GM23338 (cell line): ENCODE measurements at places on chromosomes 2 and 18. TPM values are rescaled to one million over a fixed set of nuclear protein-coding genes. Genes with fewer than 3 reads are reported as not detected.

Gene NGEF
- total RNA-seq, result 4.2 and 5.4 TPM in 2 replicates

Gene EVX2
- total RNA-seq, result 0.03 and 0.04 TPM in 2 replicates

Gene RFTN2
- 0.42 and 1.0 TPM in 2 replicates for total RNA-seq

Gene SERPINB7
- total RNA-seq, result not detected in 2 replicates

Gene TMEM200C
- 4.5 and 6.1 TPM in 2 replicates for total RNA-seq

Gene MARCHF4
- total RNA-seq, result 1.1 and 1.2 TPM in 2 replicates

Gene HPCAL1
- 14.8 and 25.4 TPM in 2 replicates for total RNA-seq

Gene IL36RN
- not detected in 2 replicates for total RNA-seq

GRCh38 chr2:33058716-33059470, 112.1 kb downstream of the LTBP1 start:
- no peak overlapping the region for H3K27ac ChIP-seq
- H3K36me3 ChIP-seq, result no peaks in the 10 kb centered on the region
- DNase-seq, result no peak
- peaks cover 10% of the 10 kb centered on the region; the same call in 1 of the 2 replicates for H3K4me1 ChIP-seq
- no peak overlapping the region for H3K4me3 ChIP-seq

- no peak overlapping the region for H3K4me3 ChIP-seq
- no peaks in the 10 kb centered on the region for H3K36me3 ChIP-seq
- no peak overlapping the region for H3K27ac ChIP-seq
Observed at GRCh38 chr2:69979902-69980807, 18.7 kb upstream of the ASPRV1 start.

GRCh38 chr2:187187519-187187918, 260.5 kb downstream of the CALCRL start:
- H3K4me1 ChIP-seq, result no peaks in the 10 kb centered on the region
- no peaks in the 10 kb centered on the region for H3K36me3 ChIP-seq
- H3K4me3 ChIP-seq, result no peak overlapping the region
- H3K27me3 ChIP-seq, result no peaks in the 10 kb centered on the region

DNA sequence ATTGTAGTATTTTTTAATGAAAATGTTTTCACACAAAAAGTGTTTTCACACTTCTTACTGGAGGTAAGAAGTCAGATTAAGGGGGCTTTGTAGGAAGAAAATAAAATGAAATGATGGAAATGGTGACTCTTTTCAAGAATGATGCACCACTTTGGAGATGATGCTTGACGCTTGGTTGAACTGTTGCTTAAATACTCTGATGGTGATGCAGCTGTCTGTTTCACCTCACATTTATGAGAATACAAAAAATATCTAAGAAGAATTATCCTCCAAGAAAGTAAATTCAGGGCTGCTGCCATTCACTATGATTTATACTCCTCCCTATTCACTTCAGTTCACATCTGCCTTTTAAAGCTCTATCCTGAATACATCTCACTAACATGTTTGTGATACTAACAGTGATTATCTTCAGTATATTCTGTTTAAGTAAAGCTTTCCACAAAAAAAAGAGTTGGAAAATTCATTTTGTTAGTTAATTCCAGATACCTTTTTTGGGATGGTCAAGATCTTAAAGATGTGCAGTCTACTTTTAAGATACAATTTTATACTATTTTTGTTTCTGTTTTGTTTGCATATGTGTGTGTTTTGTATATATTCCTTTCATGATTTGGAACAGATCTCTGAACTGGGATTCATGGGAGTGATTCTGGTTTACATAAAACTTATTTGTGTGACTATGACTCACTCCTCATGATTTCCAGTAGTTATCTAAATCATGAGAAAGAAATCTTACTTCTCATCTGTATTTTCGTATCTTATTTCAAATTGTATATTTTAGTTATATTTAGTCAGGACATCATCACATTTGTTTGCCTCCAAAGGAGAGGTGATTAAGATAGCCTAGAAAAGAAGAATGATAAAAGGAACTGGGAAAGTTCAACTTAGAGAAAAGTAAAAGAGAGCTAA, 53.1 kb downstream of the SLC39A10 start:
- H3K4me1 ChIP-seq, result peaks cover 15% of the 10 kb centered on the region; the same call in 1 of the 2 replicates
- no peak overlapping the region for H3K27ac ChIP-seq
- DNase-seq, result no peak
- H3K27me3 ChIP-seq, result no peaks in the 10 kb centered on the region

- H3K4me1 ChIP-seq, result no peaks in the 10 kb centered on the region
- H3K4me3 ChIP-seq, result no peak overlapping the region
- no peak for DNase-seq
- H3K27me3 ChIP-seq, result no peaks in the 10 kb centered on the region
- no peaks in the 10 kb centered on the region for H3K36me3 ChIP-seq
Observed at GRCh38 chr2:239855863-239856587, 169.1 kb downstream of the NDUFA10 start.

GRCh38 chr18:54607213-54608027, 16.4 kb downstream of the DYNAP start:
- peak; percentile 86 for DNase-seq
- H3K4me3 ChIP-seq, result peak overlapping the region; percentile 5; the same call in 1 of the 2 replicates
- peaks cover 29% of the 10 kb centered on the region for H3K4me1 ChIP-seq
- no peaks in the 10 kb centered on the region for H3K36me3 ChIP-seq
- H3K27ac ChIP-seq, result peak overlapping the region; percentile 91

DNA sequence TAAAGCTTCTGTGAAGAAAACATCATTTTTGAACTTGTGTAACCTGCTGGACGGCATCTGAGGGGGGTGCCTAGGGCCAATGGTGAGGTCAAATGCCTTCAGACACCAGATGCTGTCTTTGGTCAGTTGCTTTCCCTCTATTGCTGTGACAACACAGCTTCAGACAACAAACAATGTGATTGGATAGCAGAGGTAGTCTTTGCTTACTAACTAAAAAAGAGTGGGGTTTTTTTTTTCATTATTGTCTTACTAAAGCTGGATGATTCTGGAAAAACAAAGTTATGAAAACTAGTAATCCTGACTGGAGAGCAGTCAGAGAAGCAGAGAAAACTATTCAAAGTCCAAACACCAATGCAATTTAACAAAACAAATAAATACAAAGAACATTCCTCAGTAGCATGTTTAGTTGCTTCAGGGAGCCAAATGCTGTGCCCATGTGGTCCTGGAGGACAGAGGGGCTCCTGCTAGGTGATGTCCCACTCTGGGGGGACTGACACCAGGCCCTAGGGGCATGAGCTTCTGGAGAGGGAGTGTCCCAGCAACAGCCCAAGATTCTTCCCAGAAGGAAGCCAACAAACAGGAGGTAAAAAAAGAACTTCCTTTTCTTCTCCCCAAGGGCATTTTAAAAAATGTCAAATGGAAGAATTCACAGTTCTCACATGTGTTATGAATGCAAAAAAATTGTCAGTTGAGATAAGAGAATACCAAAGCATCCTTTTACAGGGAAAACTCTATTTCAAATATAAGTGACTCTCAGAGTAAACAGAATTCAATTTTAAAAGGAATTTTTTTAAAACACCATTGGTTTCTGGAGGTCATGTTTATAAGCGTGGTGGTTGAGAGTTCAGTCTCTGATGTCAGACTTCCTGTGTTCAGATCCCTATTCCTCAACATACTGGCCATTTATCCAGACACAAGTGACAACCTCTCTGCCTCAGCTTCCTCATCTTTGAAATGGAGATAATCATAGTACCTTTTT, 181.1 kb upstream of the PGAP1 start:
- H3K27me3 ChIP-seq, result no peaks in the 10 kb centered on the region
- no peaks in the 10 kb centered on the region for H3K4me1 ChIP-seq
- no peaks in the 10 kb centered on the region for H3K36me3 ChIP-seq
- DNase-seq, result peak; percentile 40
- no peak overlapping the region for H3K4me3 ChIP-seq

GRCh38 chr2:217555081-217555876, 447.5 kb downstream of the TNS1 start:
- no peak overlapping the region for H3K27ac ChIP-seq
- H3K4me1 ChIP-seq, result peaks cover 23% of the 10 kb centered on the region
- H3K4me3 ChIP-seq, result no peak overlapping the region

DNA sequence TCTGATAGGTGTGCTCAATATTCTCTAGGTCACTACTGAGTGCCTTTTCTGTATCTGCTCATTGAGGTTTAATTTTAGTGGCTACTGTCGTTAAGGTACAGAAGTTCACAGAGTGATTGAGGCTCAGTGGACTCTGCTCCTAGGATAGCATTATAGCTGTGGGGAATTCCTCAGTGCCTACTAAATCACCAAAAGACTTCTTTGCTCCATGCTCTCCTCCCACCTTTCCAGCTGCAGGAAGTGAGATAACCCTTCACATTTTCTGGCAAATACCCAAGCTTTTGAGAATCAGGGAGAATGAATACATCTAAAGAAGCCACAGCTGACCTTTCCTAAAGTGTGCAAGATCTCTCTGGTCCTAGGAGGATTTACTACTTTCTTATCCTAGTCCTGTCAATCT, 95.2 kb upstream of the FSIP2 start:
- H3K27ac ChIP-seq, result no peak overlapping the region
- H3K27me3 ChIP-seq, result no peaks in the 10 kb centered on the region
- H3K4me1 ChIP-seq, result peaks cover 10% of the 10 kb centered on the region; the same call in 1 of the 2 replicates
- DNase-seq, result no peak
- no peaks in the 10 kb centered on the region for H3K36me3 ChIP-seq

- H3K27me3 ChIP-seq, result no peaks in the 10 kb centered on the region
- H3K4me1 ChIP-seq, result no peaks in the 10 kb centered on the region
- no peaks in the 10 kb centered on the region for H3K36me3 ChIP-seq
- H3K4me3 ChIP-seq, result no peak overlapping the region
- DNase-seq, result no peak
- no peak overlapping the region for H3K27ac ChIP-seq
Observed at GRCh38 chr2:235940330-235940729, 227.9 kb downstream of the GBX2 start.

DNA sequence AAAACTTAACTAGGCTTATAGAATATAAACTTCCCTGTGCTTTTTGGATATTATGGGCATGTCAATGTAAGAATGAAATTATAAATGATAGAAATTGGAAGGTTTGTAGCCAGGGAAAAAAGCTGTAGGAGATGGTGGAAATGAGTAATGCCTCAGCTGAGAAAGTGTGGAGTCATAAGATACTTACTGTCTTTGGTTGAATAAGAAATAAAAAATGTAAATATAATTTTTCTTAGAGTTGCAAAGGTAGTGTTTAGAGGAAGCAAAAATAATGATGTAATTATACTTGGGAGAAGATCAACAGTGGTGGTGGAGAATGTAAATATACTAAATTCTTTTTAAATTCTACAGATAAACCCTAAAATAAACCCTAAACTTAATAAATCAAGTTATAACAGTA, 26.2 kb upstream of the RND3 start:
- H3K36me3 ChIP-seq, result no peaks in the 10 kb centered on the region
- no peaks in the 10 kb centered on the region for H3K27me3 ChIP-seq
- no peak overlapping the region for H3K27ac ChIP-seq
- no peaks in the 10 kb centered on the region for H3K4me1 ChIP-seq
- no peak overlapping the region for H3K4me3 ChIP-seq
- no peak for DNase-seq

DNA sequence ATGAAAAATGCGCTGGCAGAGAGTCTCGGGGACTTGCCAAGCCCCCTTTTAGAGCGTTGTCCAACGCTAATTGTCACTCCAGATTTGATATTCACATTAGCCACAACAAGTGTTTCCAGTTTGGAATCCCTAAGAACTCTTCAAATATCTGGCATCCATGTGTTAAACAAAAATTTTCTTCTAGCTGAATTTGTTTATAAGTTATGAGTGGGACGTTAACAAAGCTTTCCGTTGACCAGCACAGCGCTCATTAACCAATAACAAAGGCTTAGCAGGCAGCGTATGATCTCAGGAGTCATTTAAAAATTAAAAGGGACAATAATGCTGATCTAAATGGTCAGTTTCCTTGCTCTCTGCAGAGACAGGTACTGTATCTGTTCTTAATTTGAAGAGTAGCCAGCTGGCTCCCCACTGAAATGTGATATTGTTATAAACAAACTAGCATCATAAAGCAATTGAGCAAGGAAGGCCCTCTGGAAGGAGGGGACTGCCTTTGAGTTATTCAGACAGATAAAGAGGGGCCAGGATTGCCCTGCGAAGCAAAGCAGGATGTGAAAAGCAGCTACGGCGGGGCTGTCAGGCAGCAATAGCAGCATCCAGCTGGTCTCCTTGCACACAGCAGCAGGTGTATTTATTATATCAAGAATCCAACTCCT, 337.2 kb upstream of the SALL3 start:
- no peak overlapping the region for H3K27ac ChIP-seq
- no peak for DNase-seq
- no peaks in the 10 kb centered on the region for H3K27me3 ChIP-seq

DNA sequence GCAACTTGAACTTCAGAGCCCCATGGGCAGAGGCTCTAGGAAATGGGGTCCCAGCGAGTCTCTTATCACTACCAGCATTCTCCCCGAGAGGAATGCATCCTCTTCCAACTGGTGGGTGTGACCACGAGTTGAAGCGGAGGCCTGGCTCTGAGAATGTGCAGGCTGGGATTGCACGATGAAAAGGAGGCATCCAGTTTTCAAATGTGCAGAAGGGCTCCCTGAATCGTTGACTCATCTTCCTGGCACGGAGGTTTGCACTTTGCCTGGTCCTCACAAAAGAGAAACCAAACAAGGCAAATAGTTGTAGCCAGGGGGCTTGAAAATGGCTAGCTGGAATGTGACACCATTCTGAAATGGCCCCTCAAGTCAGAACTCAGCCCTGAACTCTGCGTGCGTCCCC, 216.7 kb downstream of the GLI2 start:
- H3K4me1 ChIP-seq, result no peaks in the 10 kb centered on the region
- H3K27me3 ChIP-seq, result no peaks in the 10 kb centered on the region
- DNase-seq, result no peak
- H3K36me3 ChIP-seq, result no peaks in the 10 kb centered on the region
- no peak overlapping the region for H3K4me3 ChIP-seq

DNA sequence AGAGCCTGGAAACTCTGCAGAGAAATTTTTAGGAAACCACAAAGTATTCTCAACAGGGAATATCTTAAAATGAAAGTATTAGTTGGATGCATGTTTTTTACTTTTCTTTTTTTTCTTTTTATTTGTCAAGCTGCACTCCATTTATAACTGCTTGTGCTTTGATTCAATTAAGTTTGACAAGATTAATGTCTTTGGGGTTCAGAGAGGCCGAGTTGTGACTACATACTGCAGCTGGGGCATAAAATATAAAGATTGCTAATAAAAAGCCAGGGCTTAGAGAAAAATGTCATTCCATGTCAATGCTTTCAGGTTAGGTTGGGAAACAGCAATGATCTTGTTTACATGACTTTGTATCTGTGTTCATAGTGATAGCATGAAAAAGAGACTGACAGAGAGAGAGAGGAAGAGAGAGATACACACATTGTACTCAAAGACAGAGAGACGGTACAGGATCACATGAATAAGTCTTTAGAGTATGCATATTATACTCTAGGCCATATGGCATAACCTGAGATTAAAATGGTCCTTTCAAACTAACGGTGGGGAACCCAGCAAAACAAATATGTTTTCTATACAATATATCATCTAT, 1022.3 kb upstream of the CNTNAP5 start:
- H3K27me3 ChIP-seq, result no peaks in the 10 kb centered on the region
- no peak overlapping the region for H3K27ac ChIP-seq
- no peaks in the 10 kb centered on the region for H3K36me3 ChIP-seq
- H3K4me1 ChIP-seq, result peaks cover 36% of the 10 kb centered on the region

- H3K27me3 ChIP-seq, result no peaks in the 10 kb centered on the region
- H3K4me3 ChIP-seq, result no peak overlapping the region
- no peaks in the 10 kb centered on the region for H3K4me1 ChIP-seq
- no peak for DNase-seq
- no peak overlapping the region for H3K27ac ChIP-seq
- no peaks in the 10 kb centered on the region for H3K36me3 ChIP-seq
Observed at GRCh38 chr18:56235071-56235470, 403.3 kb downstream of the TXNL1 start.

GRCh38 chr2:147430408-147430807, 414.4 kb upstream of the ACVR2A start:
- no peaks in the 10 kb centered on the region for H3K27me3 ChIP-seq
- DNase-seq, result no peak
- no peaks in the 10 kb centered on the region for H3K36me3 ChIP-seq
- 0 out of 2 replicates have a peak, but pooled peaks cover 3% of the 10 kb centered on the region for H3K4me1 ChIP-seq
